CD14-positive monocyte (primary cell): ENCODE measurements at places on chromosomes 7 and 10.

DNA sequence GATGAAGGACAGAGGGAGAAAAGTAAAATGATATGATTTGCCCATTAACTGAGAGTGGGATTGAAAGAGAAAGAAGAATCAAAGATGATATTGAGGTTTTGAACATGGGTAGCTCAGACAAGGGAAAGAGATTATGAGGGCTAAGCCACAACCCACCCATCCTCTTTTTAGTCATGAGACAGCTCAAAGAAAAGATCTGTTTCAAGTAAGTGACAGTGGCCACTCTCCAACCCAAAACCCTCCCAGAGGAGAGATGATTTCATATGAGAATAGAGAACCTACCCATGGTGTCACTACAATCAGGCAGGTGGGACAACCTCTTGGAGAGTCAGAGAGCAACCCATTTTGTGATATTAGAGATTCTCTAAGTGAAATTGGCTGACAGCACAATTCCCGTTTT lies 32.2 kb downstream of the PLXNA4 start:
- DNase-seq: no peak

- peak; percentile 39 for DNase-seq
These were observed 36.7 kb upstream of the PRPS1L1 start for GRCh38 chr7:18064242-18064838.

DNA sequence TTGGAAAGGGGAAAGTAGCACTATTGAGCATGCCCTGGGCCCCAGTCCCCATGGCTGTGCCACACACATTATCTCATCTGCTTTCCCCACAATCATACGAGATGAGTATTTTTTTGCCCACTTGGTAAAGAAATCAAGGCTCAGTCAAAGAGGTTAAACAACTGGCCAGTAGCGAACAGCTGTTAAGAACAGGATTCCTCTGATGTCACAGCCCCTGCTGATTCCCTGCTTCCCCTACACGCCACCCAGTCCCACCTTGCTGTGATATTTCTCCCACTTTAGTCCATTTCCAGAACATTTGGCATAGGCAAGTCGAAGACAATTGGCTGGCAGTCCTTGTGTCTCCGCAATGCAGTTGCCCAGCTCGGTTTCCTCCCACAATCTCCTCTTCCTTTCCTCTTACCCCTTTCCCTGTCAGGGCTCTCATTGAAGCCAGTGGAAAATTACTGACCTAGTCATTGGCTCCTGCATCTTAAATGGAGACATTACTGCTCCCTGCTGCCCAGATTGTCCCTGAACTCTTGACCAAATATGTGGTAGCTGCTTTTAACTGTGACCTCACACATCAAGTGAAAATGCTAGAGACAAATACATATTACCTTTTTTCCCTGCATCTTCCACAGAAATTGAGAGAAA lies 56.5 kb upstream of the EEPD1 start:
- DNase-seq: no peak

GRCh38 chr10:131653140-131653539 lies 247.7 kb upstream of the PPP2R2D start:
- no peak for DNase-seq

- no peak for DNase-seq
These were observed 235.2 kb downstream of the TMEM26 start for GRCh38 chr10:61217851-61218565.

DNA sequence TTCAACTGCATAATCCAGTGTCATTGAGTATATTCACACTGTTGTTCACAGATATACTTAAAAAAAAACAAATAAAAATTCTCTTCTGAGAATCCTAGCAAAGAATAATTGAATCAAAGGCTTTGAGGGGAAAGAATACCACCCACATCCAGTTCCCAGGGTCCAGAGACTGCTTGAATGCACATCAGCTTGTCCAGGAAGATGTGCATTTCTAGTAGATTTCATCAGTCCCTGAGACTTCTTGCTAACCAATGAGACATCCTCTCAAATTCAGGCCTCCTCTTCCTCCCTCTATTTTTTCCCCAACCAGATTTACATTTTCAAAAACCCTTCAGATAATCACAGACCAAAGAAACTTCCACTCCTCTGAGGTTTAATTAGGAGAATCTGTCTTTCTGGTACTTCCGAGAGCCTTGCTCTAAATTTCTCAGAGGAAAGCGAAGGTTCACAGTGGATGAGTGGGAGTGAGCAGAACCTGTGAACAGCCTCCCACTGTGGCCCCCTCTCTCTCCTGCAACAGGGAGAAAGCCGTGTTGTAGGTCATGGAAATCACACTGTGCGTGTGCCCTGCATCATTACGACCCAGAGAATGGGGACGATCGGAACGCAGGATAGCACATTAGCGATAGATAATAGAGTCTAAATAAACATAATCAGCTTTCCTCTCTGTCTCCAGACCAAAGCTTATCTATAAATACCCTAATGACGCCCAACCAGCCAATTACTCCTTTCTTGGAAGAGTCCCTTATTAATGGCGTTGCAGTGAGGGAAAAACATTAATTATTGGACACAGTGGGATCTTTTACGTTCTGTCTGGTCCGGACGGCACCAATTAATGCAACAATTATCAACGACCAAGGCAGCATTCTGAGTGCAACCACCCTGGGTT lies 212.5 kb downstream of the EMX2 start:
- DNase-seq: no peak

DNA sequence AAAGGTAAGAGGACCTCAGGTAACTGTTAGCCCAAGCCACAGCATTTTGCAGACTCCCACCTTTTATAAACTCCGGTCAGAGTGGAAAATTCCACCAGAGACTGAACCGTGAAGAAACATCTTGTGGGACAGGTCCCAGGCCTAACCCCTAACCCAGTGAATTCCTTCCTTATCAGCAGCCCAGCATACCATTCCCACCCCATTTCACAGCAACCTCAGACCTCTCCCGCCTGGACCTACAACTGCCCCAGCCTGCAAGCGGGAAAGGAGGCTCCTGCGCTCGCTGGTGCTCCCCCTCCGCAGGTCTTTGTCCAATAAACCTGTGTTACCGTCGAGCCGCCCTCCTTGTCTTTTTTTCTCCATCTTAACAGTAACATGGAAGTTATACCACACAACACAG lies 736.6 kb downstream of the MAGI2 start:
- no peak for DNase-seq

DNA sequence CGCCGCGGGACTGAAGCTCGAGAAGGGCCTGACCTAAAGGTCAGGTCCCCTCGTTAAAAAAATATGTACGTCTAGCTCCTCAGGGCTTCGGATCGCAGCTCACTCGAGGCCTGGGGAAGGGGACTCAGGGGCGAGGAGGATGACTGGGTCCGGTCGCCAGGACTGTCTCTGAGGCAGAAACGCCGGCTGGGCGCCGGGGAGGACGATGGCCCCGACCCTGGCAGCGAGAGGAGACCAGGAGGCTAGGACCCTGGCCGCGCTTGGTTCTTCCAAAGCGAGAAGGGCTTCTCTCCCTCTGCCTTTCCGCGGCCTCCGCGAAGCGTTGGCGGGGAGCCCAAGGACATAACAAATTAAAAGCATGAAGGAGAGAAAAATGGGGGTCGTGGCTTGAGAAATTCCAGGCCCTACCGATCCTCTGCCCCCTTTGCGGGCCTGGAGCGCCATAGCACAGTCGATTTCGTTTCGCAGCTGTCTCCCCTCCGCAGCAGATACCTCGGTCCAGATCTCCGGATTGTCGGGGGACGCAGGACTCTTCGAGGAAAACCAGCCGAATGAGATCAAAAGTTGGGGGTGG lies 3.1 kb downstream of the NKX2-3 start:
- DNase-seq: no peak
